Neuronal stem cell (in vitro differentiated cells): ENCODE measurements at places on chromosomes 7 and 10.

- no peak overlapping the region for H3K4me3 ChIP-seq
- no peak overlapping the region for H3K27ac ChIP-seq
- H3K27me3 ChIP-seq, result no peaks in the 10 kb centered on the region
- peaks cover 3% of the 10 kb centered on the region for H3K36me3 ChIP-seq
These were observed 74.5 kb downstream of the DIP2C start for GRCh38 chr10:614790-615582.

DNA sequence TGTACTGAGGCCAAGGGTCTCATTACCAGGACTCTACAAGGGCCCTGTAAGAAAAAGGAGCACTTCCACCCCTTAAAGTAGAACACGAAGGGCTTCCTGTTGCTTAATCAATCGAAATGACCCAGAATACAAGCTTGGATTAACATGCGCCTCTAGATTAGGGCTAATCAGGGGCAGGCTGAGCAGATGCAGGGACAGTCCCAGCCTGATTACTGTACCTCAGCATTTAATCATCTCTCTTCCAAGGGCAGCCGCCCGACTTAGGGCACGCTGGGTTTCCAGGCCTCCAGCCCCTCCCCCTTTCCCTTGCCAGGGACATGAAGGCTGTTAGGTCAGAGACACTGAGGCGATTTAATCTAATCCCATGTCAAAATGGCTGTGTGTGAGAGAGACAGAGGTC is 138.6 kb downstream of the NRF1 start:
- DNase-seq, result no peak
- no peak overlapping the region for H3K27ac ChIP-seq
- peaks cover 11% of the 10 kb centered on the region for H3K36me3 ChIP-seq
- no peak overlapping the region for H3K4me3 ChIP-seq
- no peaks in the 10 kb centered on the region for H3K27me3 ChIP-seq

- H3K4me1 ChIP-seq, result peaks cover 3% of the 10 kb centered on the region
- no peaks in the 10 kb centered on the region for H3K27me3 ChIP-seq
- H3K27ac ChIP-seq, result no peak overlapping the region
- H3K36me3 ChIP-seq, result no peaks in the 10 kb centered on the region
- no peak overlapping the region for H3K4me3 ChIP-seq
- no peak for DNase-seq
These were observed 61.9 kb downstream of the TES start for GRCh38 chr7:116271963-116272886.

DNA sequence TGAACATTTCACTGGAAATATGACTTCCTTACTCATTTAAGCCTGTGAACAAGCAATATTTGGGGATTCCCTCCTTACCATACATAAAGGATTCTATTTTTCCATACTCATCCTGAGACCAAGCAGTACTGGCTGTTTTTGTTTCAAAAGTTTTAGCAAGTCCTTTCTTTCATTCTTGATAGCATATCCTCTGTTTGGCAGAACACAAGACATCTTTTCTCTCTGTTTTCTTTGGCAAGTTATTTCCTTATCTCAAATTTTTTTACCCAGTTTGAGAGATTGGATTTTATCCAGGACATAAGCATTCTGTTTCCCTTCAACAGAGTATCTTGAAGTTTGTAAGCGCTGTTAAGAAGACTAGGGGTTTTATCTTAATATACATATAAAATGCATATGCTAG is 3.0 kb upstream of the WASL start:
- DNase-seq, result no peak
- H3K4me3 ChIP-seq, result no peak overlapping the region
- no peaks in the 10 kb centered on the region for H3K27me3 ChIP-seq
- H3K27ac ChIP-seq, result no peak overlapping the region

- DNase-seq, result no peak
- H3K4me1 ChIP-seq, result peaks cover 10% of the 10 kb centered on the region
- no peak overlapping the region for H3K4me3 ChIP-seq
- H3K36me3 ChIP-seq, result no peaks in the 10 kb centered on the region
- H3K27me3 ChIP-seq, result no peaks in the 10 kb centered on the region
These were observed 205.1 kb upstream of the SEMA3A start for GRCh38 chr7:84399661-84400060.

- H3K27ac ChIP-seq, result no peak overlapping the region
- no peak overlapping the region for H3K4me3 ChIP-seq
- no peak for DNase-seq
- peaks cover 79% of the 10 kb centered on the region for H3K36me3 ChIP-seq
These were observed 26.8 kb downstream of the GOT1 start for GRCh38 chr10:99403674-99404073.

- H3K36me3 ChIP-seq, result no peaks in the 10 kb centered on the region
- H3K4me1 ChIP-seq, result no peaks in the 10 kb centered on the region
- H3K27me3 ChIP-seq, result no peaks in the 10 kb centered on the region
- no peak overlapping the region for H3K4me3 ChIP-seq
- H3K27ac ChIP-seq, result no peak overlapping the region
These were observed 251.9 kb downstream of the REEP3 start for GRCh38 chr10:63773106-63773505.

GRCh38 chr7:151740081-151740851 is 136.6 kb downstream of the PRKAG2 start:
- peak overlapping the region; percentile 0 for H3K4me3 ChIP-seq
- H3K27me3 ChIP-seq, result no peaks in the 10 kb centered on the region
- H3K4me1 ChIP-seq, result peaks cover 33% of the 10 kb centered on the region
- DNase-seq, result no peak
- H3K27ac ChIP-seq, result peak overlapping the region; percentile 85

DNA sequence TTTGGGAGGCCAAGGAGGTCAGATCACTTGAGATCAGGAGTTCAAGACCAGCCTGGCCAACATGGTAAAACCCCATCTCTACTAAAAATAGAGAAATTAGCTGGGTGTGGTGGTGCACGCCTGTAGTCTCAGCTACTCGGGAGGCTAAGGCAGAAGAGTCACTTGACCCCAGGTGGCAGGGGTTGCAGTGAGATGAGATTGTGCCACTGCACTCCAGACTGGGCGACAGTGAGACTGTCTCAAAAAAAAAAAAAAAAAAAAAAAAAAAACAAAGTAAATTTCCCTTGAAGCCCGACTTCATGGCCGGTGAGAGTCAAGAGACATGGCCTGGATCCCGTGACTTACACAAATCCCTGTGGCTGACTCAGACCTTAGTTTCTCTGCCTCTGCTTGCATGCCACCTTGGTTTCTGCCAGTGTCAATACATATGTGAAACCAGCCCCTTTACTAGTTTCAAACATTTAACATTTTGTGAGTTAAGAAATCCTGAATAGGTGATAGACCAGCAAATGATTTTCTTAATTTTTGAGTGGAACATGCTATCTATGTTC is 62.8 kb downstream of the ZEB1 start:
- no peaks in the 10 kb centered on the region for H3K27me3 ChIP-seq
- no peaks in the 10 kb centered on the region for H3K4me1 ChIP-seq
- DNase-seq, result no peak
- H3K36me3 ChIP-seq, result peaks cover 2% of the 10 kb centered on the region
- H3K4me3 ChIP-seq, result no peak overlapping the region
